ENCODE measurements at places on chromosomes 6 and 20. TPM values are rescaled to one million over a fixed set of nuclear protein-coding genes. Genes with fewer than 3 reads are reported as not detected.
A peak's percentile ranks its signal among the peaks of the same experiment; 100 is the strongest.

DNA sequence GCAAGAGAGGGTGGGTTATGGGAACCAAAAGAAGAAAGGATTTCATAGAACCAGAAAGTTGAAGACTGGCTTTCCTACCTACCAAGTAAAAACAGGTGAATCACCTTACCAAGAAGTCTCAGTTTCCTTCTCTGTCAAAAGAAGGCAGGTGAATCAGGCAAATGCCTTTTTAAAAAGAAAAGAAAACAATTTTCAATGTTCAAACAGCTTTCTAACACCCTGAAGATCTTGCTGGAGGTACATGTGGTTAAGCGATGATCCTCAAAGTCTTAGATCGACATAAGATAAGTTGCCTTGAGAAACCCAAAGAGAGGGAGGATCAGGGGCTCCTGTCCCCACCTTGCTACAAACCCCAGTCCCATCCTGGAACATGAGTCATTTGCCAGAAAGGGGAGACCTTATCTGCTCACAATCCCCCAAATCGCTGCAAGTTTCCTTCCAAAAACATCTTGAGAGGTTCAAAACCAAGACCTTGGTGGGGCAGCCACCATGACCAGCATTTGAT, 71.6 kb downstream of the NFATC2 start:
- DNase-seq, result no peak

GRCh38 chr20:34091637-34092200, 20.3 kb downstream of the EIF2S2 start:
- DNase-seq, result no peak

GRCh38 chr6:90537027-90537426, 49.8 kb downstream of the MAP3K7 start:
- DNase-seq, result no peak

GRCh38 chr20:60804240-60804917, 447.7 kb upstream of the CDH4 start:
- DNase-seq, result no peak

GRCh38 chr20:50379049-50379990, 130.9 kb upstream of the PTPN1 start:
- DNase-seq, result peak; percentile 57

DNPH1 gene
- total RNA-seq, result 120 TPM

MUCL3 gene
- total RNA-seq, result 0.43 TPM

Measured in A172 (cell line).